DND-41 (cell line): ENCODE measurements at places on chromosomes 4 and X.

- DNase-seq: no peak
Measured at GRCh38 chr4:168593399-168593798, 96.5 kb downstream of the PALLD start.

DNA sequence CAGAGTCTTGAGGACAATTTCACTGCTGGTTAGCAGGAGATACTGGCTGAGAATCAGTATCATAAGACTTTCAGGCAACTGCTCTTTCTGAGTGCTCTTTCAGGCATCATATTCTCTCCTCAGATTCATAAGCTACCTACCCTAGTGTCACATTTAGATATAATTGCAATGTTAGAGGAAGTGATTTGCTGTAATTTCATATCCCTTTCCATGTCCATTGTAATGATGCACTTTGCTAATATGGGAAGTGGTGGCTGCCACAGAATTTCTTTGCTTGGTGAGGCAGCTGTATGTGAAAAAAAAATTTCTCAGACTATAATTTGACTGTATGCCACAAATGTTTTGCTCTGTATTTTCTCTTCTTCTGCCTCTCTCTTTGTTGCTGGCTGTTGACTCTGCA, 63.3 kb downstream of the DOCK11 start:
- DNase-seq: no peak

GRCh38 chrX:15804563-15804962, 14.3 kb downstream of the ZRSR2 start:
- DNase-seq: no peak

DNA sequence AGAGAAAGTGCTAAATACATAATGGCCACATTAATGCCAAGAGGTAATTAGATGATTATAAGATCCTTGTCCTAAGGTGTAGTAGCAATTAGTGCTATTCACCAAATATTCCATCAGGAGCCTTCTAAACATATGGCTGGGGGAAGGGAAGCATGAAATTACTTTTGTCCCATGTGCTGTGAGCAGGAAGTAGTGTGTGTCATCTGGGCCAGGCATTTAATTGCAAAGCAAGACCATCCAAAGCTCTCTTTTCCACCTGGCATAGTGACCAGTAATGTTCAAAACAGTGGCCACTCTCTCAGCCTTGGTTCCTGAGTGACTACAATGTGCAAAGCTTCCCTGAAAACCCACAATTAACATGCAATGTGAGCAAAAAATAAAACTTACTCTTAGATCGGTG, 144.2 kb upstream of the FAM241A start:
- no peak for DNase-seq

- no peak for DNase-seq
Measured at GRCh38 chrX:46617906-46618305, 44.3 kb downstream of the CHST7 start.

GRCh38 chr4:89158884-89159503, 47.7 kb downstream of the TIGD2 start:
- no peak for DNase-seq

DNA sequence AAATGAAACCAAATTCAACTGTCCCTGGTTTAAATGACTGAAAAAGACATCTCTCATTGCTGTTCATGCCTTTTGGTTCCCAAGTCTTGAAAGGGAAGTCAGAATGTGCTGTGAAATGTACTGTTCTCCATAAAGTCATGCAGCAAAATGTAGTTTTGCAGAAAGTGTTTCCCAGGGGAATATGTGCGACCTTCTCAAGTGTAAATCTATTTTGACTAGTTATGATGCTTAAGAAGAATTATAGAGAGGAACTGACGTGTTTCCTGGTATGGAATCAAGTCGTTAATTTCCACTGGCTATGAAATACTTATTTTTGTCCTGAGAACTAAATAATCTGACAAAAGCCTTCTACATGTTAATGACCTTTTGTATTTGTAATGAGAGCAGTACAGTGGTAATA, 223.1 kb downstream of the CLCN4 start:
- DNase-seq: no peak

GRCh38 chrX:40154250-40154852, 56.6 kb upstream of the BCOR start:
- DNase-seq: peak; percentile 56

- DNase-seq: no peak
Measured at GRCh38 chr4:154467886-154468285, 23.7 kb downstream of the DCHS2 start.

DNA sequence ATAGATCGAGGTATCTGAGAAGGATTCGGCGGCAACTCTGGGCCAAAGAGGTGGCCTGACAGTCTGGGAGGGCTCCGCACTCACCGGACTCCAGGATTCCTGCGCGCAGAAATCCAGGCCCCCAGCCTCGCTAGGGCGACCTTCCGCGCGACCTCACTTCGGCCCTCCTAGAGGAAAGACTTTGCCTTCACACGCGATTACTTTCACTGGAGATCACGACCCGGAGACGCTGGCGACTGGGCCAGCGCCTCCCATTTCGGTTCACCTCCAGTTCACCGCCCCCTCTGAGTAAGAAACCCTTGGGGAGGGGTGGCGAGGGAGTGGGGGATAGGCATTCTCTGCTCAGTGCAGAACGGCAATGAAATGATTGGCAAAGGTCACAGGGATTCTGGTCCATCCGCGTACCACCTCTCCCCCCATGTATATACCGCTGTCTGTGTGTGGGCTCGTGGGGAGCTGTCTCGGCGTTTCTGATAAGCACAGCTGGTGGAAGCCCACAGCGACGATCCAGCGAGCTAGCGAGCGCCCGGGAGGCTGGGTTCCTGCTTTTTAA, 2.5 kb downstream of the POU3F4 start:
- DNase-seq: no peak

DNA sequence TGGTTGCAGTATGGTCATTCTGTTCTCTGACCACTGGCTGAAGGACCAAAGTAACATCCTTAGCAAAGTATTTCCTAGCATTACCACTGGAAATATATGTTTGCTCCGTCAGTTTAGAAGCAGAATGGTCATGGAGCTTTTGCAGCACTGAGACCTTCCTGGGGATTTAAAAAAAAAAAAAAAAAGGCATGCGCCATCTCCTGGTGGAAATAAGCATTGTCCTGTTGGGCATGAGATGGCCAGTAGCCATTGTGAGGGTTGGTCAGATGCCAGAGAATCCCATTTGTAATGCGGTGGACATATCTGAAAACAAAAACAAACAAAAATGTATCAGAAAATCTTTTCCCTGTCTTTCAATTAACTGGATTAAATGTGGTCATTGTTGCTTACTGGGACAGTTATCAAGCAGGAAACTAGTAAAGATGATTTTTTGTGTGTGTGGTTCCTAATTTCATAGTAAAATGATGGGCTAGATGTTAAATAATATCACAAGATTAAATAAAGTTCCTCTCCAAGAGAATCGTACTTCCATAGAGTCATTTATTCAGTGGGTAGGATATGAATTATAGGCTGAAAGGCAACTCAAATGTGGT, 139.6 kb downstream of the SOWAHB start:
- DNase-seq: no peak

GRCh38 chr4:76993787-76994641, 44.5 kb downstream of the SEPTIN11 start:
- no peak for DNase-seq

GRCh38 chr4:175639346-175639745, 172.7 kb downstream of the GPM6A start:
- no peak for DNase-seq

GRCh38 chr4:151251603-151252304, 25.2 kb upstream of the PRSS48 start:
- no peak for DNase-seq

DNA sequence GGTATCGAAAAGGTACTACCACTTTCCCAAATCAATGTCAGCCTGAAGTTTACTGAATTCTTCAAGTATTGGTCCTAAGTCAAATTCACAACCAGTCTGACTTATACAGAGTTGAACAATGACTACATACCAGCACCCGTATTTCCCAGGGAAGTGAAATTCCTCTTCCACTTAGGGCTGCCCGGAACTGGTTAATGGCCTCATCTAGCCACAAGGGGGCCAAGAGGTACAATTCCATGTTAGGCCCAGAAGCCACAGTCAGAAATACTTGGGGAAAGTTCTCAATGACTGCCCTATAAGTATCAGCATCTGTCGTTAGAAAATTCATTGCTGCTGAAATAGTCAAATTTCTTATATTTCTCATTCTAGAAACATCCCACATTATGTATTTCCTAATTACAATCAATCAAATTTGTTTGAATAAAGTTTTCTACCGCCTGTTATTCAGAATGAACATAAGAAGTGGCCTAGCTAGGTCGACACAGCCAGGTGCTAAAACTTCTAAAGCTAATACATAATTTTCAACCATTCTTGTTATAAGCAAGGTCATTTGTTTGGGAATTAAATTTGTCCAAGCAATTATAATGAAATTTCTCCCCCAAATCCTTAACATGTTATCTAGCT, 5.6 kb upstream of the PCDH7 start:
- no peak for DNase-seq

GRCh38 chr4:120435179-120435578, 368.5 kb upstream of the MAD2L1 start:
- no peak for DNase-seq

DNA sequence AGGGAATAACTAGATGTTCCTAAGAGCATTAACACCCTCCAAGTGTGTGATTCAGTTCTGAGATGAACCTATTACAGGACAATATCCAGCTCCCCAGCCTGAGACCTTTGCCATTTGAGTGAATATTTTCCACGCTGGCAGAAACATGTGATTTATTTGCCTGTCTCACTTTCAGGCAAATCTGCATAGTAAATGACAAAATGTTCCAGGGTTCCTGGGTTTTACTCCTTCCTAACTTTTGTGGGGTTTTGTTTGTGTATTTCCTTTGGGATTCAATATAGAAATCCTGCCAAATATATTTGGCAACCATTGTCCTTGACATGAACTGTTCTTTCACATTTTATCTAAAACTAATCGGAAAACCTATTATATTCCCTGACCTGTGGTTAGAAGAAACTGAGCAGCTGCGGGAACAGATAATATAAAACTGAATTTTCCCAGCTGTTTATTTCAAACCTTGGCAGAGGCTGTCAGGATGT, 12.5 kb downstream of the F8 start:
- no peak for DNase-seq

DNA sequence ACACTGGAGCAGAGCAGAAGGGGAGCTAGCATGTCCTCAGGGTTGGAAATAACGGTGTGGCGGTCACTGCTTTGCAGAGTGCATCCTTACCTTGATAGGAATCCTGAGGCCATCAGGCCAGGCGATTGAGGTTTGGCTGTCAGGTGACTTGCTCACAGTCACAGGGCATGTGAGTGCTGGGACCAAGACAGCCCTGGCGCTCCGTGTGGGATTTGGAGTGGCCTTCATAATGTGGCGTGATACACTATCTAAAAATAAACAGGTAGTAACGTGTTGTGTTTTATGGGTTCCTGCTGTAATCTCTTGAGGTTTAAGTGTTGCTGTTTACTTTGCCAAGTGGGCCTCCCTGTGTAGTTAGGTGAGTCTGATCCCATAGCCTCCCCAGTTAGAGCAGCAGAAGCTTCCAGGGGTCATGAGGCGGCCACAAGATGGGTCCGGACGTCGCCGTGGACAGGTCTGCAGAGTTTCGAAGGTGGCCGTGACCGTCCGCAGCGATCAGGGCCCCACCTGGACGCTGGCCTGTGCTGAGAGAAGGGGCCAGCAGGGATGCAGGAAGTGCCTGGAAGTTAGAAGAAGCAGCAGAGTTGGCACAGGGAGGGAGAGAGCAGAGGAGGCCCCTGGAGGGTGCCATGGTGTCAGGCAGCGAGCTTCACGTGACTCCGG, 27.7 kb downstream of the RGS12 start:
- DNase-seq: no peak

GRCh38 chr4:38537666-38538065, 126.3 kb upstream of the KLF3 start:
- DNase-seq: no peak
